ENCODE measurements at places on chromosomes 11 and 22.

- no peak for DNase-seq
Observed at GRCh38 chr11:124817036-124817435, 16.8 kb upstream of the MSANTD2 start.

DNA sequence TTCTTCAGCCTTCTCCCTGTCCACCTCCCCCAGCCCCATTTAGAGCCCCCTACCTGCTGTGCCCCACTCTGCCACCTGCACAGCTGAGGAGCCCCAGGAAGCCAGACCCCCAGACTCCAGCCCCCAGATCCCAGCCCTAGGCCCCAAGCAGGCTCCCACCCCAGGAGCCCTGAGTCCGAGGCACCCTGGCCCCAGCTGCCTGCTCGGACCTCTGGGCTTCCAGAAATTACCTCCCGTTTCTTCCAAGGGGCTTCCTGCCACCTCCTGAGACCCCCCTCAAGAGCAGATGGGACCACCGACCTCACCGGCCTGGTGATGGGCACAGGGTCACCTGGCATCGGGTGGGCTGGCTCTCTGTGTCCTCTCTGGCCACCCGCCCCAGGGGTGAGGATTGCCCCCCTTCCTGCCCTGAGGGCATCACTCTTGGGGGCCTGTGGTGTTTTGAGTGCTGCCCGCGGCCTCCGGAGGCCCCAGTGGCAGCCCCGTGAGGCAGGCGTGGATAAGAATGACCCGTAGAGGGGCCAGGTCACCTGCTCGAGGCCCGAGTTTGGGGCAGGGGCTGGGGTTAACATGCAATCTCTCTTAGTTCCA is 18.3 kb upstream of the TALDO1 start:
- DNase-seq = no peak

- DNase-seq = no peak
Observed at GRCh38 chr11:93783362-93783761, 720 bp upstream of the MED17 start.

- DNase-seq = no peak
Observed at GRCh38 chr11:78025378-78025777, 2.3 kb upstream of the KCTD14 start.

- DNase-seq = no peak
Observed at GRCh38 chr22:39170825-39171622, 18.5 kb upstream of the CBX7 start.

DNA sequence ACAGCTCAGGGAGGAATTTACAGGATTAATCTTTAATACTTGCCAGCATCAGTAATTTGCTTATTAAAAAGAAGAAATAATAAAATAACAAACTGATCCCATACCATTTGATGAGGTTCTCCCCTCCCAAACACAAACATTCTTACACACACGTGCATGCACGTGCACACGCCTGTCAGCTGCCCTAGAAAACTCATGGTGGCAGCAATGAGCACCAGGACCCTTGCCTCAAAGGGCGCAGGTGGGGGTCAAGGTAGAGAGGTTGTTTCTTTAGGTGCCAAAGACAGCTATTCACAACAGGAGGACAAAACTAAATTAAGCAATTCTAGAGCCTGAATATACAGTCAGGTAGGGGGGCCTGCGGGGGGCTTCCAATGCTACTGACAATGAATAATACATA is 219.3 kb downstream of the BUD13 start:
- DNase-seq = no peak

DNA sequence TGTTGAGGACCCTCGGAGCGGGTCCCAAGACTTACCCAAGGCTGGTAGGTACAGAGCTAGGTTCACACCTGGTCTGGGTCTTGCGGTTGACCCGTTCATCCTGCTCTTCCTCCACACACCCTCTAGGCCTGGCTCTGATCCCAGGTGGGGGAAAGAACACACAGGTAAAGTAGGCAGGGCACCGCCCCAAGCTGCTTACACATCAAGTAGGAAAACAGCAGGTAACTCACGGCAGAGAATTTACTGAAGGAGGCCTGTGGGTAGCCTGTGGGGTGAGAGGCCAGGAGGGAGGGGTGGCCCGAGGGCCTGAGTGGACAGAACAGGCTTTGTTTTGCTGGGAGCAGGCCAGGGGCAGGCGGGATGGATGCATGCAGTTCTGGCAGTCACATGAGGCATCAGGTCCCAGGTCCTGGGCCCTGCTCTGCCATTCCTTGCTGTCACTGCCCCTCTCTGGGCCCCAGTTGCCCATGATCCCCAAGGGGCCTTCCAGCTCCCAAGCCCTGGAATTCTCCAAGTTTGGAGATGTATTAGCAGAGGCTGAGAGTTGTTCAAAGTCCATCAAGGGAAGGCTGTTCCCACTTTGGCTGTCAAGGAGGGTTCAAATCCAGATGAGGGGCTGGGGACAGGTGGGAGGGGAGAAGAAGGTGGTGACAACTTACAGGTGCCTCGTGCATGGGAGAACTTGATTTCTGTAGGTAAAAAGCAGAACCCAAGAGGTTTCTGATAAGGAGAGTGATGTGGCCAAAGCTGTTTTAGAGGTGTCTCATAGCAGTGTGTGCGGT is 5.7 kb downstream of the TSKU start:
- DNase-seq = no peak

DNA sequence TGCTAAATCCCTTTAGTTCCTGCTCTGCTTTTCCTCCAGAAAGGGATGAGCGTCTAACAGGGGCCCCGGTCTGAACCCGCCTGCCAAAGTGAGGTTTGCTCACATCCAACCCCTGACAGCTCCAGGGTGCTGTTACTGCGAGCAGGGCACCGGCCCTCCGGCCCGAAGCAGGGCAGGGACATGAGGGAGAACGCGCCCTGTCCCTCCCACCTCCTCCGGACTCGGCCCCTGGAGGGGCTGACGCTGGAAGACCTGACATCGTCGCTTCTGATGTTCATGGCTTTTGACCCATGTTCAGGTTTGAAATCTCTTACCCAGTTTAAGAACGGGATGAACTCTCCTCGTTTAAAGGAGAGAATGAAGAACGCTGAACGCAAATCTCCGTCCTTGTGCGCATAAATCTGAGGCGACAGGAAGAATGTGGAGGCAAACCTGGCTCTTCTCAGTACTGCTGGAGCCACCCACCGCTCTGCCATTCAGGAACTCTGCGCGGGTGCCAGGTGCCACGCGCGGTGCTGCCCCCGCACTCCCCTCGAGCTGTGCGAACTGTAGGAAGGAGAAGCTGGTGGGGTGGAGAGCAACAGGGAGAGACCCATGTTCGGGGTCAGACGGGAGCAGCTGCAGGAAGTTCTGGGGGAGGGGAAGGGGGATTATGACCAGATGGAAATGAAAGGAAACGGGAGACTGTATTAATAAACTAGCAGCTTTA is 826 bp upstream of the EEF1G start:
- DNase-seq = no peak

- no peak for DNase-seq
Observed at GRCh38 chr22:43346521-43346929, 3.4 kb upstream of the SCUBE1 start.

GRCh38 chr11:6637871-6638270 is 17.7 kb downstream of the DCHS1 start:
- DNase-seq = no peak

- DNase-seq = no peak
Observed at GRCh38 chr11:48041877-48042695, 61.7 kb downstream of the PTPRJ start.

- no peak for DNase-seq
Observed at GRCh38 chr22:41075946-41076345, 16.4 kb upstream of the EP300 start.

DNA sequence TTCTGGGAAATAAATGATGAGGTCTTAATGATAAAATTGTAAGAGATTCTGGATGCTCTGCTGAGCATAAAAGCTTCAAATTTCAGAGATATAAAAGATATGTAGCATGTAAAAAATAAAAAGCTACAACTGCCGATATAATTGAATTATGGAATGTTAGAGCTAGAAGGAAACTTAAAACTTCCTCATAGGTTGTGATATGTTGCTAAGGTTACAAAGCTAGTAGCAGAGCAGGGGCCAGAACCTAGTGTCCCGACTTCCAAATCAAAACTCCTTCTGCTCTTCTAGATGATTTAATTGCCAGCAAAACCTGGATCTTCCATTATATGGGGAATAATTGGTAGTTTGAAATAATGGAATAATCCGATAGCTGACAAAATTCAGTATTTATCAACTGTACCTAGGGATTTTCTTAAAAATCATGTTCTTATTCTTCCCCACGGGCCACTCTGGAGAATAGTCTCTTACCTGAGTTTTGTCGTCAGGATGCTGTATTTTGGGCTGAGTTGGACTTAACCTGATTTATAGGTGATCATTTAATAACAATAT is at the start of gene ASCL3:
ASCL3 (minus strand) TSS at position 499 of the 549 bp plus-strand sequence. CDS start 4,855 bp downstream, outside the sequence.
- DNase-seq = no peak

- no peak for DNase-seq
Observed at GRCh38 chr22:49480896-49481658, 346.6 kb downstream of the BRD1 start.

GRCh38 chr11:114176321-114176720 is 116.8 kb downstream of the ZBTB16 start:
- no peak for DNase-seq

All from SK-N-MC (cell line).